CD4-positive, alpha-beta T cell treated with Interleukin-6 at 100 ng/mL for 8 hours (primary cell): ENCODE measurements at places on chromosomes 3 and 15.

GRCh38 chr3:16383864-16384263 is 118.9 kb downstream of the OXNAD1 start:
- DNase-seq = no peak

GRCh38 chr3:126431103-126431534 is 36.4 kb downstream of the CFAP100 start:
- no peak for DNase-seq

- DNase-seq = no peak
Observed at GRCh38 chr3:173886-174285, 22.7 kb upstream of the CHL1 start.

GRCh38 chr15:95303713-95304112 is 1026.8 kb upstream of the NR2F2 start:
- no peak for DNase-seq

DNA sequence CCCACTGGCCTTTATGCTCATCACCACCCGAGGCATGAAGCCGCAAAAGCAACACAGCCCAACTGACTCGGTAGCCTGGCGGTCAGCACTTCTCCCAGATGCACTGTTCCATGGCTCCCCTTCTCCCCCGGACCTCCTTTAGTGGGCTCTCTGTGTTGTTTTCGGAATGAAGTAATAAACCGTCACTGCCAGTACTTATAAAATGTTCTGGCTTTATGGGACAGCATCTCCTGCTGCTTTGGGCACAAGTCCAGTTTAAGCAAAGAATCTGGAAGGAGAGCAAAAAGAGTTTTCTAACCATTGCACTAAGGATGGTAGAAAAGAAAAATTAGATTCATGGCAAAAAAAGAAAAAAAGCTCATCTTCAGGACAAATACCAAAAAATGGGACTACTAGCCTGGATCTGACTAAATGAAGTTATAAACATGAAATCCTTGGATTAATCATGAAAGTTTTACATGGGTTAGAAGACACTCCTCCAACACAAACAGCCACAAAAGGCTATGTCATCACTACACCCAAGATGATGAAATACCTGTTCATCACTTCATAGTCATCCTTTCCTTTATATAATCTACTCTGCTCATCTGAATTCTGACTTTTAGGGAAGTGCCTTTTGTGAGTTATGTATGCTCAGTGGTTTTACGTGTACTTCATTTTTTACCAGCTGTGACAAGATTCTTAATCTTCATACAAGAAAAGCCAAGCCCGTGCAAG is 89.5 kb upstream of the UBE2E2 start:
- no peak for DNase-seq

- DNase-seq = no peak
Observed at GRCh38 chr3:85554153-85554552, 595.4 kb downstream of the CADM2 start.
